ENCODE measurements at places on chromosomes 13 and 19. TPM values are rescaled to one million over a fixed set of nuclear protein-coding genes. Genes with fewer than 3 reads are reported as not detected.

DNA sequence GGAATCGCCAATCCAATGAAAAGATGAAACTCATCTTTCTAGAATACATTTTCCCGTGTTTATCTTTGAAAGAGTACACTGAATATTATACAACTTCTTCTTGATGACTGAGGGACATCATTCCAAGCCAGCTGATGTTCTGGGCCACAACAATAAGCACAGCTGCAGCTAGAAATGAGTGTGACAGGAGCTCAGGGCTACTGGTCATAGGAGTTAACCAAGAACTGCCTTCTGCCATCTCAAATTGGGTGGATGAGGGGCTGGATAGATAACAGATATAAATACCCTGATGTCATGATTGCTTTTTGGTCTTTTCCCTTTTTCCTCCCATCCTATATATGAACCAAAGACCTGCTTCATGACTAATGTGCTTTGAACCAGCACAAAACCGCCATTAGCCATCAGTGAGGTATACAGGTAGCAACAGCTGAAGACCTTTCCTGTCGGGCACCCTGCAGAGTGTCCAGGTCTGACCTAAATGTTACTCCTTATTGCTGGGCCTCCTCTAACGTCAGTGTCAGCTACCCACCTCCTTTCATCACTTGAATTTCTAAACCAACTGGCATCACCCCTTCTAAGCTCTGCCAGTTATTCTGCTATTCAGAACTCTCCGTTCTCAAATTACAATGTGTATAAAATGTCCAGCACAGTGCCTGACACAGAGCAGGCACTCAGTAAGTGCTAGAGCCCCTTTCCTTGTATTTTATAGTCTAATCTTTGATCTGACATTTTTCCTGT, 178.2 kb downstream of the ENOX1 start:
- DNase-seq = no peak

DNA sequence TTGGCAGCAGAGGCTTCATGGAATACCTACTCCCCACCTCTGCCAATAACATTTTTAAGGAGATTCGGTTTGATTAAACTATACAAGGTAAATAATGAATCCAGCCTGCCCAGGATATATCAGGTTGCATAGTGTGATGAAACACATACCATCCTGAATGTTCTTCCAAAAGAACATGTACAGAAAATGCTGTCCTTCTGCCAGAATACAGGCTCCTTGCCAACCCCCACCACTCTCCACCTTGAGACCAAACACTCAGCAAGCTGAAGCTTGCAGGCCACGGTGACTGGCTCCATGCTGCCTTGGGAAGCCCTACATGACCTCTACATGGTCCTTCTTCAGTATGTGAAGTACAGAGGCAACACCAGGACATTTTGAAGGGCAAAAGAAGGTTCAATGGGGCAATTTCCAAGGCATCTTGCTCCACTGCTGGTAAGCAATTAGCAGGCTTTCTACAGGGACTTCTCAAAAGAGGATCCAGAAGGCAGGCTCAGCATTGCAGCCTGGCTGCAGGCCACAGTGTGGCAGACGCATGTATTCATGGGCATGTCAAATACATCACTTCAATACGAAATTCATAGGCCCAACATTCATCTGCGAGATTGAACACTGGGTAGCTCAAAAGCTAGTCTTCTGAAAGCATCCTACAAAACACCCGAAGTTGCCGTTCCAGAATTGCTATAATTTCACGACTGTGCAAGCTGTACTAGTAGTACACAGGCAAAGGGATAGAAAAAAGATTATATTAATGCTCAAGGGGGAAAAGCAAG, 62.4 kb upstream of the SERP2 start:
- DNase-seq = peak; percentile 6

DNA sequence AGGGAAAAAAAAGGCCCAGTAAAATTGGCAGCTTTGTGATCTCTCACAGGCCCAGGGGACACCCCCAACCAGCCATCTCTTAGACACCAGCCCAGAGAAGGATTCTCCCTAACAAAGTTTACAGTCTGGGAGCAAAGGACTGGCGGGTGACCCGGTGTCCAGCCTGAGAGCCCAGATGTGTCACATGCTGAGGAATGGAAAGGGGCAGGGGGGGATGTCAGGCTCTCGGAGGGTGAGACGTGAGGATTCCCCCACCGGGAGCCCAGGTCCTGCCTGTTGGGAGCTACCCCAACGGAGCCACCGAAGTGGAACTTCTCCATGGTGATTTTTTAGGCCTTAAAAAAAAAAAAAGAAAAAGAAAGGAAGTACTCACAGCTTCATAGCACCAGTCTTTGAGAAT, 4.8 kb upstream of the CTXN1 start:
- no peak for DNase-seq

DNA sequence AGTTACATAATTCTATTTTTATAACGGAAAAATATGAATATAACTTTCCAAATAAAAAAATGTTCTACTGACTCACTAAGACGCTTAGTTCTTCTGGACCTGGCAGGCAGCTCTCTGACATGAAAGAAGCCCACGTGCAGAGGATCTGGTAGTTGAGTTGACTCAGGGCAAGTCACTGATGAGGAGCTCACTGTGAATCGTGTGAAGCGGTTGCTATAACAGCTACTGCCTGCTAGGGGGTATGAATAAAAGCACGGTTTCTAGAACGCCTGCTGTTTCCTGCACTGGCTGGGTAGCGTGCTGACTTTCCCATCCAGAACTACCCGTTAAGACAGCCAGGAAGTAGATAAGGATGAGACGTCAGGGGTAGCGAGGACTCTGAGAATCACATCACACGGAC, 54.7 kb upstream of the WASF3 start:
- no peak for DNase-seq

GRCh38 chr13:86052141-86052540, 252.9 kb upstream of the SLITRK6 start:
- DNase-seq = no peak

- DNase-seq = no peak
Observed at GRCh38 chr19:46022061-46022430, 807 bp downstream of the PGLYRP1 start.

CDX2 gene
- not detected for total RNA-seq

GRCh38 chr13:104757712-104758111, 1691.5 kb upstream of the SLC10A2 start:
- no peak for DNase-seq

RGL3 gene
- 83.1 TPM for total RNA-seq

LCP1 gene
- total RNA-seq = 54.6 TPM

ZNF486 gene
- not detected for total RNA-seq

SPART gene
- not detected for total RNA-seq

GRCh38 chr13:80860845-80861244, 519.9 kb upstream of the SPRY2 start:
- DNase-seq = no peak

GRCh38 chr13:43647471-43647870, 139.3 kb downstream of the ENOX1 start:
- DNase-seq = no peak

GRCh38 chr19:2239771-2240770, 3.4 kb downstream of the SF3A2 start:
- DNase-seq = no peak

PCDH9 gene
- total RNA-seq = 2.1 TPM

NR2F6 gene
- total RNA-seq = 33.5 TPM

NCAN gene
- total RNA-seq = not detected

SMIM7 gene
- total RNA-seq = 40.9 TPM

FREM2 gene
- total RNA-seq = 25.4 TPM
